CD4-positive, alpha-beta T cell (primary cell): ENCODE measurements at places on chromosomes 12 and 14. TPM values are rescaled to one million over a fixed set of nuclear protein-coding genes. Genes with fewer than 3 reads are reported as not detected.

Gene NTS
- not detected for total RNA-seq

Gene NOS1
- total RNA-seq, result not detected

Gene PPP1R3E
- 53.8 TPM for total RNA-seq

Gene HOTAIR
- not detected for total RNA-seq

Gene KRT79
- not detected for total RNA-seq

Gene PNP
- total RNA-seq, result 77.2 TPM

DNA sequence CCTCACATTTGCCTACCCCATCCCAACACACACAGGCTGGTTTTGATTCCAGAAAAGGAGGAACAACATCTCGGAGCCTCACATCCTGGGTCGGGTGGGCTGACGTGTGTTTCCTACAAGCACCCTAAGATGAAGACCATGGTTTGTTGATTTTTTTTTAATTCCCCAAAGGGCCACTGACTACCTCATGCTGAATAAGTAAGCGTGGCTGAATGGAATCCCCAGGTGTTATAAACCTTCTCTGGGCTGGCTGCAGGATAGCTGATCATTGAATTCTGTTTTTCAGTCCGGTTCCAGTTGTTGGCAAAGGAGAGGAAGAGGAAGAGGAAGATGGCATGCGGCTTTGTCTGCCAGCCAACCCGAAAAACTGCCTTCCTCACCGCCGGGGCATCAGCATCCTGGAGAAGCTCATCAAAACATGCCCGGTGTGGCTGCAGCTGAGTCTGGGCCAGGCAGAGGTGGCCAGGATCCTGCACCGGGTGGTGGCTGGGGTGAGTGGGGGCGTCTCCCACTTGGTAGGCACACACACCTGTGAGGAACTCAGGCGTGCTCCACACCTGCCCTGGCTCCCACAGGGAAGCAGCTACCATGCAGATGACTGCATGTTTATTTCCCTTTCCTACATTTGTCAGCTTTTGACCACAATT lies 42.0 kb downstream of the RIN3 start:
- DNase-seq, result no peak

- no peak for DNase-seq
Observed at GRCh38 chr12:28268608-28269229, 78.5 kb downstream of the CCDC91 start.

- no peak for DNase-seq
Observed at GRCh38 chr14:53896726-53897125, 59.9 kb downstream of the BMP4 start.

DNA sequence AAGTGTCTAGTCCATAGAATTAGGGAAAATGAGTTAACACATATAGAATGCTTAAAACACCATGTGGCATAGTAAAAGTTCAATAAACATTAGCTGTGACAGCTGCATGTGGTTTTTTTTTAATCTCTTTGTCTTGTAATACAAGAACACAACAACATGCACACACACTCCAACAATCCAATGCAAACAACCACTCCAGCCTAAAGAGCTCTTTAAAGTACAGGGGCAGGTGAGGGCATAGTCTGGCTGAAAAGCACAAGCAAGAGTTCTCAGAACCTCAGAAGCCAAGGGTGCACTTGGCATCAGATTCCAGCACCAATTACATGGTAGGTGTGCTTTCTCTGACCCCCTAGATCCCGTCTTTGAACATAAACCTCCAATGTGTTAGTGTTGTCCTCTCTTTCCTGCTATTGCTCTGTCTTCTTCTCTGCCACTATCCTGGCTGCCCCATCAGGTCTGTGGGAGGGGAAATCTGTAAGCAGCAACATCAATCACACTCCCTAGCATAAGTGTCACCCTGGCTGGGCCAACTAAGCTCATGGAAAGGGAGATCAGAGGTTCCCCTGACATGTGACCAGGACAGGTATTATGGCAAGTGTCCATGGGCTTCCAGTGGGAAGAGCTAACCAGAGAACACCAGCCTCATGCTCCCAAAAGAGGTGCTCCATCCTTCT lies 91.0 kb downstream of the SLC8A3 start:
- no peak for DNase-seq

GRCh38 chr12:44708218-44708617 lies 167.9 kb downstream of the NELL2 start:
- no peak for DNase-seq

DNA sequence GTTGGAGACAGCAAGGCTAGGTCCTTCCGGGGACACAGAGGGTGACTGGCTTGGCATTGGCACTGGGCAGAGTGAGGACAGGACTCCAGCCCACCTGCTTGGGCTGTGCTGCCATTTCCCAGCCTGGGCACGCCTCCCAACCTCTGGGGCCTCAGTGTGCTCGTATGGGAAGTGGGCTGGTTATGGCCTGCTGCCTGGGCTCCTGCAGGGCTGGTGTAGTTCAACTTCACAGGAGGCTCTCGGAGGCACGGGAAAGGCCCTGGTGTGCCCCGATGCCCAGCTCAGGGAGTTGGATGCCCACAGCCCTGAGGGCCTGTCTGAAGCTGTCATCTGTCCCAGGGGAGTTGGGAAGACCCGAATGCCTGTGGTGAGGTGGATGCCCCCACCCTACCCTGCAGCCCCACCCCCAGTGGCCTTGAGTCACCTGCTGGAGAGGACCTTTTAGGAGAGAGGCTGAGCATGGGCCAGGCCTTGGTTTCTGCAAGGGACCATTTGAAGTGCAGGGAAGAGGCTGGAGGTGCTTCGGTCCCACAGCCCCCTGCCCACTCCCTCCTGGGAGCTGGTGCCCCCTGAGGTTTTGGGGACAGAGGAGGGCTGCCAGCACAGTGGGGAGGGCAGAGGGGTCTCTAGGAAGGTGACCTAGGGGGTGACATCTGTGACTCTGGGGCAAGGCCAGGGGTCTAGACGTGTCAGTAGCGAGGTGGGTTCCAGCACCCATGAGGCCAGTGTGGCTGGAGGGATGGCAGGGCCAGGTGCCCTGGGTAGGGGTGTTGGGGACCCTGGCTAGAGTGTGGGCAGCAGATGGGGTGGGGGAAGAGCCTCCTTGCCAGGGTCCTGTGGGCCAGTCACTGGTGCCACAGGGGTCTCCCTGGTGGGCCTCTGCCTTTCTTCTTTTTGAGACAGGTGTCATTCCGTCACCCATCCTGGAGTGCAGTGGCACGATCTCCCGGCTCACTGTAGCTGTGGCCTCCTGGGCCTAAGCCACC lies 9.1 kb downstream of the ULK1 start:
- no peak for DNase-seq

- DNase-seq, result no peak
Observed at GRCh38 chr12:94173660-94174265, 25.4 kb downstream of the PLXNC1 start.

DNA sequence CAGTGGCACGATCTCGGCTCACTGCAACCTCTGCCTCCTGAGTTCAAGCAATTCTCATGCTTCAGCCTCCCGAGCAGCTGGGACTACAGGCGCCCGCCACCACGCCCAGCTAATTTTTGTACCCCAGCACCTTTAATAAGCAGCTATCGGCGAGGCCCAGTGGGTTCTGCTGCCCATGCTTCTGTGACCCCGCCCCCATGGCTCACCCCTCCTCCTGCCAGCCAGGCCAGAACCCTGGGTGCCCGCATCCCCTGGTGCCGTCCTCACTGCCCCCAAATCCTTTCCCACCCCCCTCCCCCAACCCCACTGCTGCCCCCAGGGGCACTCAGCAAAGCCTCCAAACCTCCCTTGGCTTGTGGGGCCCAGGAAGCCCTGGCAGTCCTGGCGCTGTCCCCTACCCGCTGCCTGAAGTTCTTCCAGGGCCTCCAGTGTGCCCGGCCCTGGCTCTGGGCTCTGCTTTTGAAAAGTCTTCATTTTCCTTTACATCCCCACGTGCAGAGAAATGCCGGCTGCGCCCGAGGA lies 14.5 kb downstream of the BAG5 start:
- DNase-seq, result no peak

GRCh38 chr12:102016472-102016871 lies 45.3 kb downstream of the WASHC3 start:
- DNase-seq, result no peak

- DNase-seq, result no peak
Observed at GRCh38 chr12:58503731-58504130, 416.6 kb downstream of the LRIG3 start.

DNA sequence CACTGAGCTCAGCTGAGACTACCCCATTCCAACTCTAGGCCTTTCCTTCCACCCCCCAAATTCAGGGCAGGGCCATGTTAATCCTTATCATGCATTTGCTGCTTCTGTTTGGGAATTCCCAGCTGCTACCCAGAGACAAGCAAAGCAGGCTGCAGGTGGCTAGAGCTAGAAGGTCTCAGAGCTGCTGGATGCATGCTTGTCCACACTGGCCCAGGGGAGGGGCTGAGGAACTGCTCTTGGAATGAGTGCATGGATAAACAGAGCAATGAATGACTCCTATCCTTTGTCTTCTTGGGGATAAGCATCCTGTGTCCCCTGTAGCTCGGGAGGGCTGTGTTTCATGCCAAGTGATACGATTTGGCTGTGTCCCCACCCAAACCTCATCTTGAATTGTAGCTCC lies 136.8 kb upstream of the NOS1 start:
- DNase-seq, result no peak

- peak; percentile 62 for DNase-seq
Observed at GRCh38 chr12:121799842-121800693, 3.7 kb upstream of the SETD1B start.

DNA sequence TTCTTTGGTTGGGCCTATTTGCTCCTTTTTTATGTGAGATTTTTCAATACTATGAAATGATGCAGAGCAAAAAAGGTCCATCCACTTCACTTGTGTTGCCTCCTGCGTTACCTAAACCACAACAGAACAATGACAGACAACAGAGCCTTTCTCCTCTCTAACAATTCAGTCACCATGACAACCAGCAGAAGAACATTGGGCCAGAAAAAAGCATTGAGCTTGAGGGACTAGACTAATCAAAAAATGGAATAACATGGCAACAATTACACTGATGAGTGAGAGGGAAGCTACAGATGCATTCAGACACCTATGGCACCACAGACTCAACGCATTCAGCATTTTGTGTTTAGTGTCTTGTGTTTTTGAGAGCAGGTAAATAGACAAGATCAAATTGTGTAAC lies 44.6 kb upstream of the PTCSC3 start:
- DNase-seq, result no peak

- DNase-seq, result no peak
Observed at GRCh38 chr12:12357719-12358461, 1.0 kb downstream of the BORCS5 start.

DNA sequence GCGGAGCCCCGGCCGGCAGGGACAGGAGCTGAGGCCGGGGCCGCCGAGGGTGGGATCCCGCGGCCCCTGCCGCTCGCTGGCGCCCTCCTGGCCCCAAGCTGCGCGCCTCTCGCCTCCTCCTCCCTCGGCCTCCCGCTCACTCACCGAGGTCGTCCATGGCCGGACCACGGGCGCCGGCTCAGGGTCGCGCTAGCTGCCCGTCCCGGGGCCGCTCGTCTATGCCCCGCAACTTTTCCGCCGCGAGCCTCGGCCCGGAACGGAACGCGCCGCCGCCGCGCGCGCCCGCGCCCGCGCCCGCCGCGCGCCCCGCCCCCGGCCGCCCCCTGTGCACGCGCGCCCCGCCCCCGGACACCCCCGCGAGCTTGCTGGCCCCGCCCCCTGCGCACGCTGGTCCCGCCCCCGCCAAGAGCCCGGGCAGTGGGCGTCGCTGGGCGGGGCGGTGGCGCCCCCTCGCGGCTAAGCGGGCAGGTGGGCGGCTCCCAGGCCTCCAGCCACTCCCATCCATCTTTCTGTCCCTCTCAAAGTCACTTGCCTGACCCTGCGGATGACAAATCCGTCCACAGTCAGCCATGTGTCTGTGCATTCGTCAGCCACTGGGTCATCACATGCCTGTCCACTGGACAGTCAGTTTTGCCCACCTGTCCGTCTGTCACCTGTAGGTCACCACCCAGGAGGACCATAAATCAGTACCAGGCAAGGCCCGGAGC lies at the start of gene PXN:
TSS of gene PXN (minus strand) at position 258 of the 707 bp plus-strand sequence. CDS start at position 157, 101 bp downstream.
- peak; percentile 96 for DNase-seq

DNA sequence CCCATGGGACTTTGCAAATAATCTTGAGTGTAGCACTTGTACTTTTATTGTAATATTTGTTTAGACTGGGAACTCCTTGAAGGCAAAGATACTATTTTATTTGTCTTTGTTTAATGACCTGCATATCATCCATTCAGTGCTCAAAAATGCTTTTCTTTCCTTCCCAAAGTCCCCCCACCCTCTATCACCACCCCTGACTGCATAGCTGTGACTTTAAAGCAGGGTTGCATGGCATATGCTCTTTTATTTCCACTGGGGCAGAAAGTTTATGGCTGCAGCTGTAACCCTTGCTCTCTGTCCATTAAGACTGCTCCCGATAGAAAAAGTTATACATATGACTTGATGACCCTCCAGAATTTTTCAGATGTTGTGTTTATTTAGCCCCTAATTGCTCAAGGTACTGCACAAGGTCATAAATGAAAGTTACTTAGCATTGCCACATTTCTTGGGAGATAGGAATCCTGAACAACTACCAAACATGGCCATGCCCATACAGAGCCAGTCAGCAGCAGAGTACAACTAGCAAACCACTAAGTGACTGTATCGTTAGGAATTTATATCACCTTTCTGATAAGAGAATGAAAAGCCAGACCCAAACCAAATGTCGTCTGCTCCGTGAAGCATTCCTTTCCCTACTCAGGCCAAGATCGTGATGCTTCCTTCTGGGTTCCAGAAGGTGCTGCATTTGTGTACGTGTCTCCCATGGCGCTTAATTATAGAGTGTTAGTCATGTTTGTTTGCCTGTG lies 114.3 kb downstream of the DIP2B start:
- no peak for DNase-seq

DNA sequence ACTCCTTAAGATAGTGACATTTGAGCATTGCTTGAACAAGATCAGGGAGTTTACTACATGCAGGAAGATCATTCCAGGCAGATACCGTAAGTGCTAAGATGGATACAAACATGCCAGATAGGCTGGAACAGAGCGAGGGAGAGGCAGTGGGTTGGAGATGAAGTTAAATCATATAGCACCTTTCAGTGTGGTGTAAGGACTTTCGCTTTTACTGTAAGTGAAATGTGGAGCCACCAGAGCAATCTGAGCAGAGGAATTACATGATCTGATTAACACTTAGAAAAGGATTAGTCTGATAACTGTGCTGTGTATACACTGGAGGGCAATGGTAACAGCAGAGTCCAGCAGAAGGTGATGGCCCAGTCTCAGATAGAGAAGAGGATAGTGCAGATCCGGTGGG lies 163.0 kb upstream of the SSTR1 start:
- DNase-seq, result no peak

GRCh38 chr12:52710730-52711129 lies 7.4 kb upstream of the KRT77 start:
- DNase-seq, result no peak

DNA sequence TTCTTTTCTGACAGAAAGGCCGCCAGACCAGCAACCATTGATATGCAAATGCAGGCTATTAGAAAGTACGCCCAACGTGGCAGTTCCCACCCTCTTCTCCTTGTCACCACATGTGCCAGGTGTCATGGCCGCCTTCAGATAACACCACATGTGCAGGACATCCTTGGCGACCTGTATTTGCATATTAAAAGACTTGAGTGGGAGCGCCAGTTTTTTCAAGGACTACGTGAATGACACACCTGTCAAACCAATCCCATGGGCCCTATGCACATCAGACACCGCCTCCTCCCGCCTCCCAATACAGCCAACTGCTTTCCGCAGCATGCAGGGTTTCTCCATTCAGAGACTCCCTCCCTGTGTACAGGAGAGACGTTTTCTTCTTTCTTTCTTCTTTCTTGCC lies 318.6 kb upstream of the FAR2 start:
- DNase-seq, result no peak

GRCh38 chr14:34338056-34338455 lies 124.0 kb downstream of the SPTSSA start:
- no peak for DNase-seq
